Natural killer cell (primary cell): ENCODE measurements at places on chromosomes 7 and 10. TPM values are rescaled to one million over a fixed set of nuclear protein-coding genes. Genes with fewer than 3 reads are reported as not detected.

Gene GBF1
- 50.9 TPM for total RNA-seq

GRCh38 chr10:132693676-132694075, 92.3 kb downstream of the NKX6-2 start:
- H3K4me1 ChIP-seq = peaks cover 17% of the 10 kb centered on the region
- no peaks in the 10 kb centered on the region for H3K27me3 ChIP-seq
- H3K36me3 ChIP-seq = no peaks in the 10 kb centered on the region
- H3K27ac ChIP-seq = no peak overlapping the region
- H3K4me3 ChIP-seq = no peak overlapping the region

Gene WIPF3
- total RNA-seq = not detected

GRCh38 chr10:122286867-122287266, 15.8 kb downstream of the BTBD16 start:
- no peaks in the 10 kb centered on the region for H3K4me1 ChIP-seq
- H3K27ac ChIP-seq = no peak overlapping the region
- H3K4me3 ChIP-seq = no peak overlapping the region
- DNase-seq = no peak
- no peaks in the 10 kb centered on the region for H3K27me3 ChIP-seq

Gene NEURL1
- total RNA-seq = 1.5 TPM

DNA sequence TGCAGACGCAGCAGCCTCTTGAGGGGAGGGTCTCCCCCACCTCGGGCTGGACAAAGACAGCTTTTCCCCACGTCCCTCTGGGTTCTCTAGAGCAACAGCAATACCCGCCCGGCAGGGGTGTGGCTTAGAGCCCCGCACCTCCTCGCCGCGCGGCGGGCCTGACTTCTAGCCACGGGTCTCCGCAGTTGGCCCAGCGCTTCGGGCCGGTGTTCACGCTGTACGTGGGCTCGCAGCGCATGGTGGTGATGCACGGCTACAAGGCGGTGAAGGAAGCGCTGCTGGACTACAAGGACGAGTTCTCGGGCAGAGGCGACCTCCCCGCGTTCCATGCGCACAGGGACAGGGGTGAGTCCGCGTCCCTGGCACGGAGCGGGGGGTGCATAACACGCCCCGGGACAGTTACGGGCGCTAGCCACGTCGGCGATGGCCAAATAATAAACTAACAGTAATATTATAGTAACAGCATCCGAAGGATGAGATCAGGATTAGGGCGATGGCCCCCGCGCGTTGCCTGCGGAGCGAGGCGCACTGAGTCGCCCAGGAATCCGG, 1.2 kb downstream of the CYP2E1 start:
- no peak overlapping the region for H3K27ac ChIP-seq
- DNase-seq = no peak
- H3K4me3 ChIP-seq = peak overlapping the region; percentile 27
- H3K4me1 ChIP-seq = peaks cover 30% of the 10 kb centered on the region

- H3K4me1 ChIP-seq = peaks cover 32% of the 10 kb centered on the region
- DNase-seq = peak; percentile 45
- peaks cover 5% of the 10 kb centered on the region for H3K36me3 ChIP-seq
- H3K27ac ChIP-seq = peak overlapping the region; percentile 93
- no peaks in the 10 kb centered on the region for H3K27me3 ChIP-seq
Observed at GRCh38 chr7:131108212-131108940, 219.3 kb upstream of the MKLN1 start.

GRCh38 chr7:81623251-81623855, 146.5 kb downstream of the HGF start:
- no peaks in the 10 kb centered on the region for H3K4me1 ChIP-seq
- H3K36me3 ChIP-seq = no peaks in the 10 kb centered on the region
- DNase-seq = no peak
- no peak overlapping the region for H3K27ac ChIP-seq
- H3K27me3 ChIP-seq = no peaks in the 10 kb centered on the region

DNA sequence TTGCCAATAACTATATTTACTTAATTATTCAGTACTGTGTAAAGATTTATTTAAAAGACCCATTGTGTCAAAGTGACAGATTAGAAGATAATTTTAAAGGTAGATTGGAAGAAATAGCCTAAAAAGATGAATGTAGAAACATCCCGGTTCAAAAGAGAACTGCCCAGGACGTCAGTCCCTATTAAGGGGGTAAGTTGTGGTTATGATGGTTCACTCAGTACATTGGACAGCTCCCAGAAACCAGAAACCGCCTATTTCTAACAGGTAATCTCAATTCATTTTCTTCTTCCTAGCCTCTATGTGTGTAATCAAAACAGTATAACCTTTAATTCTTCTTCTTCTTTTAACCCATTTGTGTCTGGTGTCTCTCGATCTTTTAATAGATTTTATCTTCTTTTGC, 1.5 kb upstream of the FERD3L start:
- no peak for DNase-seq
- peaks cover 34% of the 10 kb centered on the region for H3K27me3 ChIP-seq
- no peaks in the 10 kb centered on the region for H3K36me3 ChIP-seq
- H3K4me3 ChIP-seq = no peak overlapping the region
- H3K4me1 ChIP-seq = peaks cover 12% of the 10 kb centered on the region

- H3K27ac ChIP-seq = no peak overlapping the region
- no peak for DNase-seq
- H3K36me3 ChIP-seq = no peaks in the 10 kb centered on the region
- no peak overlapping the region for H3K4me3 ChIP-seq
- H3K27me3 ChIP-seq = no peaks in the 10 kb centered on the region
- no peaks in the 10 kb centered on the region for H3K4me1 ChIP-seq
Observed at GRCh38 chr10:34956756-34957155, 133.4 kb downstream of the CUL2 start.

Gene ANKRD30A
- not detected for total RNA-seq
